Endodermal cell (in vitro differentiated cells): ENCODE measurements at places on chromosomes 4 and X.

DNA sequence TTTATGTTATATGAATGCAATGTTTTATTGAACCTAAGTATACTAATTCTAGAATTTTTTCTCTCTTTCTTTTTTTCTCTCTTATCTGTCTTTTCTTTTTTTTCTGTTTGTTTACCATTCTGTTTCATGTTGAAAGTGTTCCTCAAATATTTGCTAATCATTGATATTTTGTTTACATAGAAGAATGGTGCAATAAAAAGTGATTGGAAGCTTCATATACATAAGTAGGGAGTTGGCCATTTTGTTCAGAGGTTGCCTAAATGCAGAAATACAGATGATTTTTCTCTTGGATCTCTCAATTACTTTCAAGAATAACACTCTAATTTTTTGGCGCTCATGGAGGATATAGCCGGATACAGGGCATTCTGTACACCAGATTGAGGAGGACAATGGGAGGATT, 5.7 kb upstream of the SERTM2 start:
- DNase-seq = no peak

DNA sequence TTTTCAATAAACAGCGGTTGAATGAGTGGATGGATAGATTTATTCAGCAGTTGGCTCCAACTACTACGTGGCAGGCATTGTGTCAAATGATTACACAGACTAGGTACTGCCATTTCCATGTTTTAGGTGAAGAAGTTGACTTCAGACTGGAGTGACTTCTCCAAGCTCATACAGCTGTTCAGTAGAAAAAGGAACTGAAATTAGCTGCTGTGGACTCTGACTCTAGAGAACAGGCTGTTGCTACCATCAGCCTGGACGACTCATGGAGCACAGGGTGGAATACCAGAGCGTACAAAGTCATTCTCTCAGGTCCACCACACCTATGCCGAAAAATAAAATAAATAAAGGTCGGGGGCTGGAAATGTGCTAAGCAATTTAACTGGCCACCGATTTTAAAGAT, 45.3 kb downstream of the TENM3 start:
- no peak for DNase-seq

DNA sequence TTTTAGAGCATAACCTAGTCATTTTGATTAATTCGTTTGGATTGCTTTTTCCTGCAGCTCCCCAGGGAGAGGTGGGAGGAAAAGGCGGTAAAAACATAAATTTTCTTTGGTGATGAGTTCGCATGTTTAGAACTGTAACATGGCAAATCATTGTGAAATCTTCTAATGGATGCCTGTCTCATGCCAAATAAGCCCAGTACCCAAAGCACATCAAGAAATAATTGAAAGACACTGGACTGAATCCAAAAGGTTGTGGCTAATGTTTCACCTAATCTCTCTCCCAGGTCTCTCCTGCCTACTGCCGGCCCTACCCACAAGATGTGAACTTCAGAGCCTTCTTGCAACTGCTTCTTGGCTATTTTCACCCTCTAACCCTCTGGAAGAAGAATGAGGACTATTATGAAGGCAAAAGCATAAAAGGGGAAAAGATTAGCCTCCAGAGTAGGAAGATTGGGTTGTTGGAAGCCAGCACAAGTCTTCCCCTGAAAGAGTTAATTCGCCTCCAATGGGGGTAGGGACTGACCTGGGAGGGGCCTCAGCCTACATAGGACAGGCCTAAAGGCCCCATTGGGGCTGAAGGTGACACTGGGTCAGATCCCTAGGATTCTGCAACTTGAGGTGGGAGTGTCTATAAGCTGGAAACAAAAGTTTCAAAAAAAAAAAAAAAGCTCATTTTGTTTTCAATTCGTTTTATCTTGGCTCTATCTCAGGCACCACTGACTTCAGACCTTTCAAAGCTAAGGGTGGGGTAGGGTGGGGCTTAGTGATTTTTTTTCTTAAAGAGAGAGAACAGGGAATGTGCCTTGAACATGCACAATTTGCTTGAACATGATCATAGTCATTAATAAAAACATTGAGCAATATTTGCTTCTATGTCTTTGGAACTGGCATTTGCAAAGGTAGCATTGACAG, 278.6 kb upstream of the KLF3 start:
- DNase-seq = peak; percentile 53

- DNase-seq = no peak
Observed at GRCh38 chr4:152100379-152101201, 339.8 kb upstream of the GATB start.

GRCh38 chrX:154091678-154092077, 5.8 kb downstream of the MECP2 start:
- peak; percentile 49 for DNase-seq

GRCh38 chrX:96170626-96171025, 514.0 kb upstream of the DIAPH2 start:
- DNase-seq = no peak

- DNase-seq = peak; percentile 39
Observed at GRCh38 chr4:82501154-82501442, 60.7 kb downstream of the TMEM150C start.

DNA sequence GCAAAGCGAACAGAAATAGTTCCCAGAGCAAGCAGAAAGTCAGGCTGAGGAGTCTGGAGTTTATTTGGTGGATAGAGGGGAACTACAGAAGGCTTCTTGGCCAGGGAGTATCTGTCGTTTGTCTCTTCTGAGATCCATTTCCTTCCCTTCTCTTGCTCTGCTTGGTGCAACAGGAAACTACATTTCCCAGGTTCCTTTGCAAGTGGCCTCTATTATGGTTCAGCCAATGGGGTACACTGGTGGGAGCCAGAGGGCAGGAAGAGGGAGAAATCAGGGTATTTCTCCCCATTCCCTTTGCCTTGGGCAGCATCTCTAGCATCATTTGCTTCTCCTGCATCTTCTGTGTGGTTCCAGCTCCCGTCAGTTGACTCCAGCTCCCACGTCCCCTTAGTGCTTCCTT, 142.1 kb downstream of the BCOR start:
- DNase-seq = peak; percentile 70

GRCh38 chrX:156008915-156009314, 11.4 kb downstream of the IL9R start:
- no peak for DNase-seq
